Stimulated activated CD8-positive, alpha-beta memory T cell treated with anti-CD3 and anti-CD28 coated beads, Interleukin-12 subunit alpha, Interleukin-12 subunit beta, amount 100 ng/mL, for 1 hour (primary cell): ENCODE measurements at places on chromosomes 2 and 18.

- DNase-seq = no peak
These were observed at the start of gene TFPI for GRCh38 chr2:187554011-187554703. Gene TFPI, minus strand, starts transcription at chr2:187554435. Its CDS starts 50,667 bp downstream, at chr2:187503768.

- no peak for DNase-seq
These were observed 46.6 kb upstream of the HPCAL1 start for GRCh38 chr2:10256031-10256514.

GRCh38 chr18:69490072-69490471 lies 89.4 kb downstream of the DOK6 start:
- DNase-seq = no peak

DNA sequence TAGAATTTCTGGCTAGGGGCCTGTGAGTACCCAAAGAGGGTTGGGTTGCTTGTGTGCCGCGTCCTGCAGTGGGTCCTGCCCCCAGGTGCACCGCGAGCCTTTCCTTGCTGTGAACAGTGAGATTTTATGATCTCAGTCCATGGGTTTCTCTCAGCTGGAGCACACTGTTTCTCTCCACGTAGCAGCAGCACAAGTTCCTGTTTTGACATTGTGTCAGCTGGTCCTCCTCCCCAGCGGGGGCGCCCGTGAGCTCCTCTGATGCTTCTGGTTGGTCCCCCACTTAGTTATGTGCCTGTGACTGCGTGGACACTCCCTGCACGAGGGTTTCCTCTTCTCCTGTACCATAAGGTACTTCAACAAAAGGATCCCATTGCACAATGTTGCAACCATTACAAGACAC lies 29.8 kb downstream of the TSHZ1 start:
- DNase-seq = no peak

GRCh38 chr2:10908195-10908594 lies 3.5 kb upstream of the KCNF1 start:
- no peak for DNase-seq

- no peak for DNase-seq
These were observed 55.4 kb downstream of the EPAS1 start for GRCh38 chr2:46352621-46353020.

GRCh38 chr2:81283081-81283480 lies 978.5 kb upstream of the LRRTM1 start:
- no peak for DNase-seq

DNA sequence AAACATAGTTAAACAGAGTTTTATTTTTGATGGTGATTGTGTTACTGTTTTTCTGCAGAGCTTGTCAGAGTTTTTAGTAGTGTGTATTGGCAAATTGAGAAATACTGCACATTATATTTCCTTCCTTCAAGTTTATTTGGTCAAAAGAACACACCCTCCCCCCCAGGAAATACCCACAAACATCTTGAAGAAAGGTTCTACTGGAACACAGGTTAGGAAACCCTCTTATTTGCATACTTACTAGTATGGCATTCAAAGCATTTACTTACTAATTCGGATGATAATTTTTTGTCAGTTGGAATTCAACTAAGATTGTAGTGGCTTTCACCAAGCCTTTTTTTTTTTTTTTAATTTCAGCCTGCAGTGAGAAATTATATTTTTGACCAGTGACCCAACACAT lies 9.1 kb downstream of the CAB39 start:
- DNase-seq = no peak

GRCh38 chr18:51603111-51603510 lies 405.6 kb upstream of the MEX3C start:
- no peak for DNase-seq
